ENCODE measurements at places on chromosomes 1 and 21.

- no peak for ATAC-seq
Measured at GRCh38 chr21:39479814-39480182, 28.0 kb downstream of the SH3BGR start.

DNA sequence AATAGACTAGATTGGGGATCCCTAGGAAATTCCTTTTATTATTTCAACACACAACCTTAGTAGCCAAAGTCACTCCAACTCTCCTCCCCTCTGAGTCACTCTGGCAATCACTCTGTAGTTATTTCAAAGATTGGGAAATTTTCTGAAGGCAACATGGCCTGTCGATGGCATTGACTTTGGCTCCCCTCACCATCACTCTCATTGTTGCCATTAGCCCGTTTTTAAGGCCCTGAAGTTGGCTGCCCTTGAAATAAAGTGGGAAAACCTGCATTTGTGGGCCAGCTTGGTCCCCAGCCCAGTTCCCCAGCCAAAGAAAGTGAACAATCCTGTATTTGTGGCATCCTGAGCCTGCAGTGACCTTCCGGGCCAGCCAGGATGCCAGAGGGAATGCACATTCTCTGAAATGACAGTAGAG lies 52.5 kb downstream of the CDC7 start:
- no peak for ATAC-seq

- ATAC-seq, result peak; percentile 81
Measured at GRCh38 chr1:17212487-17213121, 7.7 kb downstream of the PADI1 start.

DNA sequence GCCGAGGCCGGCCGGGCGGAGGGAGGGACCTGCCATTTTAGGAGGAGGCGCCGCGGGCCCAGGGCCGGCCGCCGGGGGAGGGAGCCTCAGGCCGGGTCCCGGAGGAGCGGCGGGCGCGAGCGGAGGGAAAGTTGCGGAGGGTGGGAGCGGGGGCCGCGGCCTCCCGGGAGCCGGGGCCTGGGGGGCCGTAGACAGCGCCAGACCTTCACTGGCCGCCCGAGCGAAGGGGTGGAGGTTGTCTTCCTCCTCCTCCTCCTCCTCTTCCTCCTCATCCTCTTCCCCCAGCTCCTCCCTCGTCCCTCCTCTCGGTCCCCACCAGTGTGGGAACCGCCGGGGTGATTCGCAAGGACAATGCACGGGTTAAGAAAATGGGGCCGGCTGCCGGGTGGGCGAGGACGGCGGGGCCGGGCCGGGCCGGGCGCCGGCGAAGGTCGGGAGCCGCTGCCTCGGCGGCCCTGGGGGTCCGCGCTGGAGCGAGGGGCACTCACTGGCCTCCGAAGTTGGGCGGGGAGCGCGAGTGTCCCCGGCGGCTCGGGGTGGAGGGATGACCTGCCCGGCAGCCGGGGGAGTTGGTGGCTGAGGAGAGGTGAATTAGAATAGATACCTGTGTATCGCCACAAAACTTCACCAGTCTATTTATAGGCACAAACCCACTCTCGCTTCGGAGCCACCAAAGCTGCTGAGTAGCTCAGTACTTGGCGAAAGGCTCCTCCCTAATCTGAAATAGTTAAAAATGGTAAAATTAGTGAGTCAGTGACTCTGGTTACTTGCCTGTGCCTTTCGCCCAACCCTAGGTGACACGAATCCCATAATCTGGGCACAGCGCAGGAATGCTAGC lies 1.3 kb downstream of the DYRK1A start:
- ATAC-seq, result no peak

GRCh38 chr1:43034195-43034658 lies 75.6 kb upstream of the SLC2A1 start:
- no peak for ATAC-seq

DNA sequence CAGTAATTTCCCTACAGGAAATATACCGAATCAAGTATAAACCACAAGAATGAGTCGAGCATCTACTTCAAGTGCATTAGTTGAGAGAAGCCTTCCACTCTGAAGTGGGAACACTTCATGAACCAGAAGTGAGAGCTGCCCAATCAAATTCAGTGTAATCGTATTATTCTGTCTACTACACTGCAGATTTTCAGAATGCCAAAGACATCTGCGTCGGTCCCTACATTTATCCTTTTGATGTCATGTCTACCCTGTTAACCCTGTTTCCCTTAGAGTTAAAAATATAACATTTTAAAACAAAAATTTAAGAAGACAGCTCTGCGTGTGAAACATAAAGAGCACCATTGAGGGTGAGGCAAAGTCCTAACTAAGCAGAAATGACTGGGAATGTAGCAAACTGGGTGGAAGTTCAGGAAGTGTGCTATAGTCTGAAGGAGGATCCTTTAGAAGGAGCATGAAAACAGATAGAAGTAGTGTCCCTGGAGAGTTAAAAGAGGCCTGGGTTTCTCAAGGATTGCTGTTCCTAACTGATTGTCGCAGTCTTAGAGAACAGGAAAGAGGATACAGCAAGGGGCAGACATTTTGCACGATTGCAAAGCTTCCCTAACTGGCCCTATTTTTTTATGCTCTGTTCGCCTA lies 291.2 kb downstream of the PTPRC start:
- ATAC-seq, result peak; percentile 68

DNA sequence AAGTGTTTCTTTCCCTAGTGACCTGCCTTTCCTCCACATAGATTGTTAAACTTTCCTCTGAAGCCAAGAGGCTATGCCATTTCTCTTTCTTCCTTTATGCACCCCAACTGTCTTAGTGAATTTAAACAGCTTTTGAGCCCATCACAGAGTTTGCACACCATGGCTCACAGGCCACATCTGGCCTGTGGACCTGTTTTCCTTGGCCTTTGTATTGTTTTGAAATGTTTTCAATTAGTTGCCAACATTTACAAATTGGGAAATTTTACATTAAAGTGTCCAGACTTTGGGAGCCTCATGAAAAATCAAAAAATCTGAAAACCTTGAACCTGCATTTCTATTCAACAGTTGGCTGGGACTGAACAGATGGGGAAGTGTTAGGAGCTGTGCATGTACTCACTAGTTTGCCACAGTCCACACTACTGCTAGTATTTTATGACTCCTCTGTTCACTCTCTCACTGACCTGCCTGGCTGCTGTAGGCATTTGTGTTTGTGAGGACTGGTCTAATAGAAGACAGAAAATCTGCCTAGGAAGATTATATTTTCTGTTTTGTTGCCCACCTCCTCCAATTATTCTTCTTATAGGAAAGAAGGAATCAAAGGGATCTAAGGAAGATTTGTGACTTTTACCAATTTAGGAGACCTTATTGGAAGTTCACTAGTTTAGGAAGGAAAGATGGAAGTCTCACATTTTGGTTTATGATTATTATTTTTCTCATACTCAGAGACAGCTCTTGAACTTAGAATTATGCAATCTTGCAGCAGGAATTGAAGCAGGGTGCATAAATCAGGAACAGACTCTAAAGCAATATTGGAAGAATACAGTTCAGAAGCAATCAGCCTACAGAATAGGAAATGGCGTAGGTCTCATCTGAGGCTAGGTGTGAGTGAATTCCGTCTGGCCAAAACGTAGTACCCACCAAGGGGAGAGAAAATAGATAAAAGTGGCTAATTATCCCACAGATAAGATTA lies 134.7 kb downstream of the HLX start:
- ATAC-seq, result no peak

GRCh38 chr1:93437976-93438605 lies 9.8 kb upstream of the FNBP1L start:
- peak; percentile 68 for ATAC-seq

DNA sequence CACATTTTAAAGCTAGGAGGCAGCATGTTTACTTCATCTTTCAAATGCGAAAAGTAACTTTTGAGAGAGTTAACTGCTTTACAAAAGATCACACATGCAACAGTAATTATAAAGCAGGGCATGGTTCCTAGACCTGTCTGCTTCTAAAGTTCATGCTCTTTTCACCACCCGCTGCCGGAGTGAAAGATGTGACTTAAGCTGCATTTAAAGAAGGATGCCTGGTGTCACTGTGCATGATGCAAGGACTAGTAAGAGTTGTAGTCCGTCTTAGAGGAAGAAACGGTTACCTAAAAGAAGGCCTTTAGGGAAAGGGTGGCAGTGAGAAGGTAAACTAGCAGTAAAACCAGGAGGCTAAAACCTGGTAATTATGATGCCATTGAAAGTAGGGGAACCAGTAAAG lies 1689.1 kb downstream of the KCNT2 start:
- peak; percentile 56 for ATAC-seq

- ATAC-seq, result no peak
Measured at GRCh38 chr1:15992187-15992553, 11.9 kb upstream of the SRARP start.

DNA sequence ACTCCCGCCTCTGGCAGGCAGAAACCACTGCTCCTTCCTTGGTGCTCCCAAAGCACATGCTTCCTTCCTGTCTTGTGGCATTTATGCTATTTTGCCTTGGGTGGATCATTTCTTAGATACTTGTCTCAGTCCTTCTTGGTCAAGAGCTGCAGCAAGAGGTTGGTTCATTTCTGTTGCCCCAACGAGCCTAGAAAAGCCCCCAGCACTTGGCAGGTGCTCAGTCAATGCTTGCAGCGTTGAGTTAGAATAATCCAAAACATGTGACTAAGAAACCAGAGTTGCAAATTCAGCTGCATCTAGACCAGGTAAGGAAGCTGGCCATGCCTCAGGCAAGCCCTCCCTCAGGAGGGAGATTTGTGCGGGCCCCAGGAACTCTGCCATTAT lies 42.4 kb upstream of the TENT5C start:
- no peak for ATAC-seq

DNA sequence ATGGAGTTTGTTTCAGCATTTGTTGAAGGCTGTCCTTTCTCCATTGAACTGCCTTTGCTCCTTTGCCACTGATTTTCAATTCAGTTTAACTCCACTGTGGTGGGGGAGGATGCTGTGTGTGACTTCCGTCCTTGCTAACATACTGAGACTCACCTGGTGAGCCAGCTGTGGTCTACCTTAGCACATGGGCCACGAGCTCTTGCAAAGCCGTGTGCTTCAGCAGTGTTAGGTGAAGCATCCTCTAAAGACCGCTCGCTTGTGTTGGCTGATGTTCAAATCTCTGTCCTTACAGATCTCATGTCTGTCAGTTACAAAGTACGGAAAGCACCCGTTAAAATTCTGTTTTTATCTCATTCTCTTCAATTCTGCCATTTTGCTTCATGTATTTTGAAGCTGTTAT lies 3.6 kb upstream of the SPATC1L start:
- no peak for ATAC-seq

- ATAC-seq, result no peak
Measured at GRCh38 chr1:26531651-26532131, 2.1 kb downstream of the RPS6KA1 start.

DNA sequence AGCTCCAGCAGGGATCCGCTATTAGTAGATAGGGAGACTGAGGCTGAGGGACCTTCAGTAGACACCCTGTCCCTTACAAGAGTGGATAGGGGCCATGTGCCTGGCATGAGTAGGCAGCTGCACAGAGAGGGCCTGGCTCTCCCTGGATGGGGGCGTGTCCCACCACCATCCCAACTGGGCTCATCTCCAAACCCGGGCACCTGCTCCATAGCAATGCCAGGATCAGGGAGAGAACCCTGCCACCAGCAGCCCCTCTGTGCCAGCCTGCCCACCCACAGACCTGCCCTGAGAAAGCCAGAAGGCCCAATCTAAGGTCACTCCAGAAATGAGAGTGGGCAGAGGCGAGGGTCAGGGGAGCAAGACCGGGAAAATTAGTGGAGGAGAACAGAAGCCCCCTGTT lies 121.3 kb downstream of the GRIK3 start:
- peak; percentile 11 for ATAC-seq

GRCh38 chr1:165257969-165258459 lies 98.5 kb downstream of the LMX1A start:
- ATAC-seq, result peak; percentile 90

- no peak for ATAC-seq
Measured at GRCh38 chr1:56286506-56286905, 292.9 kb downstream of the PLPP3 start.

- ATAC-seq, result peak; percentile 86
Measured at GRCh38 chr1:7869136-7869920, 16.5 kb upstream of the UTS2 start.

- no peak for ATAC-seq
Measured at GRCh38 chr1:31569596-31570173, 6.6 kb upstream of the TINAGL1 start.

DNA sequence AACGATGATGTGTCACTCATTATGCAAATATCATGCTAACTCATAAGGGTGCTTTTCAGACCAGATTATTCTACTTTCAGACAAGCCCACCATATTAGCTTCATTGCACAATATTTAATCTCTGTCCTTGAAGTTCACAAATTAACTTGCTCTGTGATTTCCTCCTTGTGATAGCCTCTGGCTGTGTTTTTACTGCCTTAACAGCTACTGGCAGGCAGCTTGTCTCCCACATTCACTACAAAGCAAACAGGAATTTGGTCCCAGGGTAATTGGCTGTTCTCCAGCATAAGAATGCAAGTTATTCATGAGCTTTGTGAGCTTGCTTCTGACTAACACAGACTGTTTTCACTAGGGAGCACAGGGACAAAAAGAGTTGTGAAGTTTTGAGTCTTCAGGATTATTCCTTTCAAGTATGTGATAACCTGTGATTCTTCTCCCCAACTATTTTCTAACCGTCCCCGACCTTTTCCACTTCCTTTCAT lies 87.9 kb upstream of the HMCN1 start:
- ATAC-seq, result peak; percentile 90

DNA sequence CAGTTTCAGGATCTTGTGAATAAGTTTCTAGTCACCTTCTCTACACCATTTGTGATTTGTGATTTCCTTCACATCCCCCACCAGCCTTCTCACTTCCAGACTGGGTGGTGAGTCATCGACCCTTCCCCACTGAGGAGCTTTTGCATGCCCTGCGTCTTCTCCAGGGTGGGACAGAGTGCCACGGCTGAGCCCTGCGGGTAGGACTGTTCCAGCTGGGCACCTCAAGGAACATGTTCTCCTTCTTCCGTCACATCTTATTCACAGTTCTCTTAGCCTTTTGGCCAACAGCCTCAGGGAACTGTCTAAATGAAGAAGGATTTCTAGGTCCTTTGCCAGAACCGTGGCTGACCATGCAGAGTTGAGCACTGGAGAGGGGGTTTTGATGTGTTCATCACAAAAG lies 116.5 kb downstream of the TMEM53 start:
- ATAC-seq, result no peak

DNA sequence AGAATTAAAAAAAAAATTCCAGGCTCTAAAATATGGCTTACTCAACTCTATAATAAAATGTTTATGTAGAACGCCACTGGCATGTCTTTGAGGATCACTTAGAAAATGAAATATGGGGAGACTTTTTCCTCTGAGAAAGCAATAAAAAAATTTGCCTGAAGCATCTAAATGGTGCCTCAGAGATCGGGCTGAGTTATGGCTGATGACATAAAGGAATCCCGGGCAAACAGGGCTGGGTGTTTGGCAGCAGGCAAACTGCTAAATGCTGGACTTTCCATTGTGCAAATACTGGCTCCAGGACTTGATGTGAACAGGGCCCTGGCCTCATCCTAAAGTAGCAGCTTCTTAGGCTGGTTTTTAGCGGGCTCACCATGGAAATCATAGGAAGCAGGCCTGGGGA lies 44.5 kb upstream of the C1orf87 start:
- ATAC-seq, result peak; percentile 99

DNA sequence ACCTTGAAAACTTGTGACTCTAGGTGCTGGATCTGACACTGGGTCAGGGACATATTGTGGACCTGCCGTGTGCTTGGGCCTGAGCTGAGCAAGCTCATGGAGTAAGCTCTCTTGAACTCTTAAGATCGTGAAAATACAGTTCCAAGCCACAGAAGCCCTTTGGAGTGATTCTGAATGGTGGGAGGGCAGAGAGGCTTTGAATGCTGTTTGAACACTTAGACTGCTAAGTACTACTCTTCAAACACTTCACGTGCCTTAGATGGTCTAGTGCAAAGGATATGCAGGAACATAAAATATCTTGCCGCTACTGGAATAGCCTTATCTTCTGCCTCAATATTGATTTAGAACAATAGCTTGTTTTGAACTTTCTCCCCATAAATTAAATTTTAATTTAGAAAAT lies 21.6 kb downstream of the ROR1 start:
- ATAC-seq, result no peak
